ENCODE measurements at places on chromosomes 13 and 19. TPM values are rescaled to one million over a fixed set of nuclear protein-coding genes. Genes with fewer than 3 reads are reported as not detected.

The OR4F17 gene
- total RNA-seq, result not detected

The SUPT20H gene
- 18.1 TPM for total RNA-seq

The PALM3 gene
- total RNA-seq, result 5.3 TPM

The C1QTNF9B gene
- total RNA-seq, result not detected

The ZNF175 gene
- 4.3 TPM for total RNA-seq

The ZNF180 gene
- 2.7 TPM for total RNA-seq

The SLC25A42 gene
- total RNA-seq, result 68.1 TPM

The ZNF550 gene
- total RNA-seq, result 1.9 TPM

The KLK4 gene
- total RNA-seq, result not detected

GRCh38 chr19:17889609-17890214, 18.0 kb downstream of the SLC5A5 start:
- no peak overlapping the region for H3K4me3 ChIP-seq
- no peaks in the 10 kb centered on the region for H3K4me1 ChIP-seq

GRCh38 chr13:113633485-113633873, 24.5 kb downstream of the ATP4B start:
- H3K36me3 ChIP-seq, result peaks cover 22% of the 10 kb centered on the region
- no peak overlapping the region for H3K27ac ChIP-seq

DNA sequence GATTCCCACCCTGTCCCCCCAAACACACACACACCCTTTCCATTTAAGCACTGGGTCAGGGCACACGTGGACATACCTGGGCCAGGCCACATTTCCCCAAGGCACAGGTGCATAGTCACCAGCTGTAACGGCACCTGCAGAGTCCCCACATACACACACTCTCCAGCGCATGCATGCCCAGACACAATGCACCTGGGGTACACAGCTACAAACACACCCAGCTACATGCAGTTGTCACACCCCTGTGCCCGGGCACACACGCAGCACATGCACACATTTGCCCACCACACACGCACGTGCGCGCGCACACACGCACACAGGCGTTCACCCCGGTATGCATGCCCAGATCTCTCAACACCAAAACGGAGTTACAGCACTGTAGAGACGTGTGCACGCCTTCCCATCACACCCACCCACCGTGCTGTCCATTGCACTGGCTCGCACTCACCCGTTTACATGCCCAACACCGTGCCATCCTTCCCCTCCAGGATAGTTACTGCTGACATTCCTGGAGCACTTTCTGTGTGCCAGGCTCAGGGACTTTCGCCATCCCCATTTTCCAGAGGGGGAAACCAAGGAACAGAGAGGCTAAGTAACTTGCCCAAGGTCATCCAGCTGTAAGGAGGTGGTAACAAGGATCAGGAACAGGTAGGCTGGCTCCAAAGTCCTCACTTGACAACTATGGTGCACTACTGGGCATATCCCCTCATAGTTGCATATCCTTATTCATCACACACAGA, 749 bp upstream of the SHANK1 start:
- no peaks in the 10 kb centered on the region for H3K36me3 ChIP-seq
- H3K4me3 ChIP-seq, result no peak overlapping the region
- no peaks in the 10 kb centered on the region for H3K27me3 ChIP-seq
- DNase-seq, result no peak
- peaks cover 4% of the 10 kb centered on the region for H3K4me1 ChIP-seq

GRCh38 chr13:24713022-24713421, 32.8 kb downstream of the ATP12A start:
- no peak overlapping the region for H3K27ac ChIP-seq
- H3K36me3 ChIP-seq, result no peaks in the 10 kb centered on the region
- H3K4me1 ChIP-seq, result no peaks in the 10 kb centered on the region
- DNase-seq, result no peak
- H3K27me3 ChIP-seq, result no peaks in the 10 kb centered on the region

GRCh38 chr19:2574478-2574931, 98.6 kb downstream of the GADD45B start:
- no peaks in the 10 kb centered on the region for H3K36me3 ChIP-seq
- no peaks in the 10 kb centered on the region for H3K27me3 ChIP-seq
- no peaks in the 10 kb centered on the region for H3K4me1 ChIP-seq
- no peak overlapping the region for H3K4me3 ChIP-seq

DNA sequence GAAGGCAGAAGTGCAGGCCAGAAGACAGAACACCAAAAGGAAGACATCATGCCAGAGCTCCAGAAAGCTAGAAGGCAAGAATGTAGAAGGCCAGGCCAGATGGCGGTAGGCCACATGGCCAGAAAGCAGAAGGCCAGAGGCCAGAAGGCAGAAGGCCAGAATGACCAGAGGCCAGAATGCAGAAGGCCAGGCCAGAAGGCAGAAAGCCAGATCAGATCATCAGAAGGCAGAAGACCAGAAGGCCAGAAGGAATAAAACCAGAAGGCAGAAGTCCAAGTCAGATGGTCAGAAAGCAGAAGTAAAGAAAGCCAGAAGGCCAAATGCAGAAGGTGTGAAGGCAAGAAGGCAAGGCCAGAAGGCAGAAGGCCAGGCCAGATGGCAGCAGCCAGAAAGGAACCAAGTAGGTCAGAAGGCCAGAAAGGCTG, 185.0 kb downstream of the TUBA3C start:
- DNase-seq, result peak; percentile 81
- H3K36me3 ChIP-seq, result no peaks in the 10 kb centered on the region
- peaks cover 1% of the 10 kb centered on the region for H3K4me1 ChIP-seq
- H3K27ac ChIP-seq, result no peak overlapping the region
- no peaks in the 10 kb centered on the region for H3K27me3 ChIP-seq

- H3K27ac ChIP-seq, result no peak overlapping the region
- H3K4me1 ChIP-seq, result no peaks in the 10 kb centered on the region
- H3K4me3 ChIP-seq, result no peak overlapping the region
- H3K36me3 ChIP-seq, result no peaks in the 10 kb centered on the region
- no peaks in the 10 kb centered on the region for H3K27me3 ChIP-seq
These were observed 254.8 kb downstream of the FGF9 start for GRCh38 chr13:21925720-21926119.

GRCh38 chr19:49665036-49665350, 664 bp downstream of the IRF3 start:
- H3K4me3 ChIP-seq, result peak overlapping the region; percentile 68
- no peaks in the 10 kb centered on the region for H3K27me3 ChIP-seq
- no peak for DNase-seq
- peak overlapping the region; percentile 82 for H3K27ac ChIP-seq
- no peaks in the 10 kb centered on the region for H3K36me3 ChIP-seq
- H3K4me1 ChIP-seq, result no peaks in the 10 kb centered on the region

GRCh38 chr13:28964052-28964451, 143.9 kb downstream of the MTUS2 start:
- no peak overlapping the region for H3K4me3 ChIP-seq
- no peaks in the 10 kb centered on the region for H3K36me3 ChIP-seq
- H3K27me3 ChIP-seq, result no peaks in the 10 kb centered on the region
- no peak overlapping the region for H3K27ac ChIP-seq
- no peaks in the 10 kb centered on the region for H3K4me1 ChIP-seq

DNA sequence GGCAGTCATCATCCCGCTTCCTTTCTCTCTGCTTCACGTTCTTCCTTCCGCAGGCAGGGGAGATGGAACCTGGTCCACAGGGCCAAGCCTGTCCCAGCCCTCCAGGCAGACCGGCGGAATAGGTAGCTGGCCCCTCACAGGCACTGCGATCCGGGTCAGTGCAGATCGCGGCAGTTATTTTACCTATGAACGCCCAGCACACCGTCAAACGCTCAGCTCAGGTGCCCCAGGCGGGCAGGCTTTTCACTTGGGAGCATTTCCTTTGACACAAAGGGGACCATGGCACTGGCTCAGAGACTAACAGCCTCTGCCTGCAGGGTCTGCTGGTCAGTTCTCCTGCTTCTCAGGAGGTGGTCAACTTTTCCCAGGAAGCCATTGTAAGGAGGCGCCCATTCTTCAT, 97.0 kb upstream of the ZNF98 start:
- no peaks in the 10 kb centered on the region for H3K36me3 ChIP-seq
- DNase-seq, result no peak
- H3K27me3 ChIP-seq, result no peaks in the 10 kb centered on the region
- no peak overlapping the region for H3K4me3 ChIP-seq
- H3K4me1 ChIP-seq, result no peaks in the 10 kb centered on the region
- H3K27ac ChIP-seq, result no peak overlapping the region

DNA sequence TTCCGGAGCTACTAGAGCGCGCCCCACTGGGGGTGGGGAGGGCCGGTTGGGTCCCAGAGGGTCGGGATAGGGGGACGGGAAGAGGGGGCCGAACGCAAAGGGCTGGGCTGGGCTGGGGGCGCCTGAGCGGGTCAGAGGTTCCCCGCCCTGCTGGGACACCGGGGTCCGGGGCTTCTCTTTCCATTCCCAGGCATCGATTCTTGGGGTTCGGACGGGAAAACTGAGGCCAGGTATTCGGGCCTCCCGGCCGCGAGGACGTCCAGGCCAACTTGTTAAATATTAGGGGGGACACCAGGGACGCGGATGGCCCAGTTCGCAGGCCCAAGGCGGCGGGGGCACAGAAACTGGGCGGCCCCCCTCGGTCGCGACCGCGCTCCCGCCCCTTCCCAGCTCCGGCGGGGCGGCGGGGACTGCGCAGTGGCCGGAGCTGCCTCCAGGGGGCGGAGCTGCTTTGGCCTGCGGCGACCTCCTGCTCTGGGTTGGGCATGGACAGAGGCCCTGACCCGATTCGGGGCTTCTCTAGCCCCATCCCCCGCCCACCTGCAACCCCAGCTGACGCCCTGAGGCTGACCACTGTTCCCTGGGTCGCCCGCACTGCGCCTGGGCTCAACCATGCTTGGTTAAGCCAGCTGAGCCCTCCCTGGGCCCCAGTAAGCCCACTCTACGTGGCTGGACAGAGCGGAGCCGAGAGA, 1.2 kb upstream of the KLF16 start:
- DNase-seq, result peak; percentile 85
- peak overlapping the region; percentile 88 for H3K4me3 ChIP-seq
- no peaks in the 10 kb centered on the region for H3K36me3 ChIP-seq
- H3K27me3 ChIP-seq, result no peaks in the 10 kb centered on the region

DNA sequence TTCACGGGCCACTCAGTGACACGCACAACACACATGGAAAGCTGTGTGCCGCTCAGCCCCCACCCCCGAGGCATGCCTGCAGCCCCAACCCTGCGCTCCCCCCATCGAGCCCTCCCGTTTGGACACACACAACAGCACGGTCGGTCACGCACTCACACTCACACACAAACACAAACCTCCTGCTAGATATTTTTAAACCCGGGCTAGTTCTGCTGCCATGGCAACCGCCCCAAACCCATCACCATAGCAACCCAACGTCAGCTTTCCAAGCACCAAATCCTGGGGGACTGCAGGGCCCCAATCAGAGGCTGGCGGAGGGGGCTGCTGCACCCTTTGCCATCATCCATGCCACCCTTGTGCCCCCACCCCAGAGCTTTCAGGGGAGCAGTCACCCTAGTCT, 2.5 kb upstream of the NOVA2 start:
- no peak overlapping the region for H3K4me3 ChIP-seq
- H3K4me1 ChIP-seq, result no peaks in the 10 kb centered on the region
- H3K27me3 ChIP-seq, result peaks cover 4% of the 10 kb centered on the region
- no peak overlapping the region for H3K27ac ChIP-seq
- DNase-seq, result no peak
- no peaks in the 10 kb centered on the region for H3K36me3 ChIP-seq

DNA sequence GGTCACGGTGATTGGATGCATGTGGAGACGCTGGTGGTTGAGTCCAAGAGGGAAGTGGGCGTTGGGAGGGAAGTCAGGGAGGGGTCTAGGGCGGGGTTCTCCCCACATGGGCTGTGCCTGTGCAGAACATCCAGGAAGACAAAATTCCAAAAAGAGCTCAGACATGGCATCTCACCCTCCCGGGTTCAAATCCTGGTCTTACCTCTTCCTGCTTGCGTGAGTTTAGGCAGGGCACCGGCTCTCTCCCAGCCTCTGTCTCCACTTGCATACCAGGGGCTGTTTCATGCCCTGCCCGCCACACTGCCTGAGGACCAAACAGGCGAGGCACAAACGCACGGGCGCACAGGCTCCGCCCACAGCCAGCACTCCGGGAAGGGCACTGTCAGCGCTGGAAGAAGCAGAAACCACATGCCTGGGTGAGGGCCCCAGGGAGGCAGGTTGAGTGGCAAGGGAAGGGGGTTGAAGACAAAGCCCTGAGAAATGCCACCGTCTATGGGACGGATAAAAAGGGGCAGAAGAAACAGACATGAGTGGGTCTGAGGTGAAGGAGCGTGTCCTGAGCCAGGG, 123.6 kb upstream of the SOX1 start:
- H3K4me1 ChIP-seq, result no peaks in the 10 kb centered on the region
- H3K36me3 ChIP-seq, result no peaks in the 10 kb centered on the region
- no peak overlapping the region for H3K4me3 ChIP-seq
- no peak for DNase-seq
- H3K27ac ChIP-seq, result no peak overlapping the region
- no peaks in the 10 kb centered on the region for H3K27me3 ChIP-seq

- no peaks in the 10 kb centered on the region for H3K36me3 ChIP-seq
- no peak overlapping the region for H3K4me3 ChIP-seq
- H3K4me1 ChIP-seq, result no peaks in the 10 kb centered on the region
- no peak overlapping the region for H3K27ac ChIP-seq
- no peaks in the 10 kb centered on the region for H3K27me3 ChIP-seq
- DNase-seq, result no peak
These were observed 25.9 kb downstream of the IGFL2 start for GRCh38 chr19:46173886-46174480.

DNA sequence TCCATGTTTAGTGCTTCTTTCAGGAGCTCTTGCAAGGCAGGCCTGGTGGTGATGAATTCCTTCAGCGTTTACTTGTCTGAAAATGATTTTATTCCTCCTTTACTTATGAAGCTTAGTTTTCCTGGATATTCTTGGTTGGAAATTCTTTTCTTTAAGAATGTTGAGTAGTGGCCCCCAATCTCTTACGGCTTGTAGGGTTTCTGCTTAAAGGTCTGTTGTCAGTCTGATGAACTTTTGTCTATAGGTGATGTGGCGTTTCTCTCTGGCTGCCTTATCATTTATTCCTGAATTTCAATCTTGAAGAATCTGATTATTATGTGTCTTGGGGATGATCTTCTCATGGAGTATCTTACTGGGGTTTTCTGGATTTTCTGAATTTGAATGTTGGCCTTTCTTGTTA, 26.0 kb downstream of the ZNF430 start:
- no peaks in the 10 kb centered on the region for H3K4me1 ChIP-seq
- H3K4me3 ChIP-seq, result no peak overlapping the region
- no peak overlapping the region for H3K27ac ChIP-seq
- H3K36me3 ChIP-seq, result no peaks in the 10 kb centered on the region
